Activated naive CD8-positive, alpha-beta T cell treated with anti-CD3 and anti-CD28 coated beads, Interleukin-2, amount 50 U/mL, for 24 hours (primary cell): ENCODE measurements at places on chromosomes 7 and 10.

DNA sequence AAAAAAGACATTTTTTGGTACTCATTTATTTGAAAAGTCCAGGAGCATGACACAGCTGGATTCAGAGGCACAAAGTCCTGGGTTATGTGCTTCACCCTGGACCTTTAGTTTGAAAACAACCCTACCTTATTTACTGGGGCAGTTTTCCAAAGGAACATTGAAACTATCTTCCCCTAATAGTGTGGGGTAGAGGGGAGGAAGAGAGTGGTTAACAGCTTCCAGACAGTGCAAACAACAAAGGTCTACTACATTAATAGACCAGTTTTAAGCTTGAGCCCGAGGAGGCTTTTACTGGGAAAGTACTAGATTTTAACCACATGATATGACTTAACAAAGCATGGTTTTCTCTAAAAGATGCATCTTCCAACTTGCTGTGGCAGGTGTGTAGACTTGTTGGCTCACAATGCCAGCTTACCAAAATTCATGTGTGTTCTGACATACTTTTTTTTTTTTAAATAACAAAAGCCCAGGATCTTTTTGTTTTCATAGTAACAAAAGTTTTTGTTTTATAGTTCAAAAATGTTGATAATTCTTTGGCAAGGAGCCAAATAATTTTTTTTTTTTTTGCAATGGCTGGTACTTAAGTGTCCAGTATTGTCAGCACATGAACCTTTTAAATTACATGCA, 1.8 kb downstream of the GSTO1 start:
- H3K4me3 ChIP-seq: peak overlapping the region; percentile 90
- H3K27me3 ChIP-seq: no peaks in the 10 kb centered on the region
- H3K36me3 ChIP-seq: peaks cover 61% of the 10 kb centered on the region
- peak overlapping the region; percentile 95 for H3K27ac ChIP-seq
- DNase-seq: no peak
- H3K4me1 ChIP-seq: peaks cover 74% of the 10 kb centered on the region

- H3K36me3 ChIP-seq: no peaks in the 10 kb centered on the region
- H3K4me3 ChIP-seq: no peak overlapping the region
- H3K4me1 ChIP-seq: peaks cover 4% of the 10 kb centered on the region
- H3K27ac ChIP-seq: no peak overlapping the region
Measured at GRCh38 chr10:98309366-98310355, 41.7 kb upstream of the LOXL4 start.

- H3K4me1 ChIP-seq: no peaks in the 10 kb centered on the region
- H3K4me3 ChIP-seq: no peak overlapping the region
- no peak for DNase-seq
- peaks cover 3% of the 10 kb centered on the region for H3K27me3 ChIP-seq
- H3K27ac ChIP-seq: no peak overlapping the region
Measured at GRCh38 chr10:44245601-44245938, 139.3 kb downstream of the CXCL12 start.

DNA sequence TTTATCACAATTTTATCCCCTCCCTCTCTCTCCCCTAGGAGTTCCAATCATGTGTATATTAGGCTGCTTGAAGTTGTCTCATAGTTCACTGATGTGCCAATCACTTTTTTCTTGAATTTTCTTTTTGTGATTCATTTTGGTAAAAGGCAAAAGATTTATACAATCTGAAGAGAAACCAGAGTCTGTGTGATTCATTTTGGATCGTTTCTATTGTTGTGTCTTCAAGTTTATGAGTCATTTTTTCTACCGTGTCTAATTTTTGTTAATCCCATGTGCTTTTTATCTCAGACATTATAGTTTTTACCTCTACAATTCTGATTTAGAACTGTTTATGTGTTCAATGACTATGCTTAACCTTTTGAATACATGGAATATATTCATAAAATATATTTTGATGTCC, 483.9 kb upstream of the AUTS2 start:
- no peak overlapping the region for H3K27ac ChIP-seq
- H3K4me3 ChIP-seq: no peak overlapping the region
- H3K36me3 ChIP-seq: no peaks in the 10 kb centered on the region
- no peak for DNase-seq
- no peaks in the 10 kb centered on the region for H3K4me1 ChIP-seq

- H3K36me3 ChIP-seq: no peaks in the 10 kb centered on the region
- no peak for DNase-seq
Measured at GRCh38 chr7:34486371-34486770, 171.6 kb upstream of the NPSR1 start.

DNA sequence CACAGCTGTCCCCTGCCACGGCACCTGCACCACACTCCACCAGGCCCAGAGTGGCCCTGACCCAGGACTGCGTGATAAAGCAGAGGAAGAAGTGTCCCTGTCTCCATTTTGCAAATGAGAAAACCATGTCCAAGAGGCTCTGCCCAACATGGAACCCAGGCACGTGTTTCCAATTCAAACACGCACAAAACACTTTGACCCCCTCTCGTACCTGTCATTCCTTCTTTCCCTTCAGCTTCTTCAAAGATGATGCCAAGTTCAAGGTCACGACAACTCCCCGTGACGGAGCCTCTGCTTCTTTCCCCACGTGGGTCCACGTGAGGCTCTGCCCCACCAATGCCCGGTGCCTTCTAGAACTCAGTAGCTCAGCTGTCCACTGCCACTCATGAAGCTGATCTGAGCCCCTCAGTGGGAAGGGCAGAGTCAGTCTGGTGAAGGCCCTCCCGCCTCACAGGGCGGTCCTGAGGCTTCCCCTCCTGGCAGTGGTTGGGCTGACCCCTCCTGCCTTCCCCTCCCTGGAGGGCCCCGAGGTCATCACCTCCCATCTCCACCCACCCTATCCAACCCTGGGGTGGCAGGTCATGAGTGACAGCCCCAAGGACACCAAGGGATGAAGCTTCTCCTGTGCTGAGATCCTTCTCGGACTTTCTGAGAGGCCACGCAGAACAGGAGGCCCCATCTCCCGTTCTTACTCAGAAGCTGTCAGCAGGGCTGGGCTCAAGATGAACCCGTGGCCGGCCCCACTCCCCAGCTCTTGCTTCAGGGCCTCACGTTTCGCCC, 19.0 kb downstream of the CALML5 start:
- H3K4me1 ChIP-seq: peaks cover 11% of the 10 kb centered on the region
- peak overlapping the region; percentile 18 for H3K4me3 ChIP-seq
- no peak for DNase-seq
- H3K27ac ChIP-seq: no peak overlapping the region
- no peaks in the 10 kb centered on the region for H3K36me3 ChIP-seq
- no peaks in the 10 kb centered on the region for H3K27me3 ChIP-seq

DNA sequence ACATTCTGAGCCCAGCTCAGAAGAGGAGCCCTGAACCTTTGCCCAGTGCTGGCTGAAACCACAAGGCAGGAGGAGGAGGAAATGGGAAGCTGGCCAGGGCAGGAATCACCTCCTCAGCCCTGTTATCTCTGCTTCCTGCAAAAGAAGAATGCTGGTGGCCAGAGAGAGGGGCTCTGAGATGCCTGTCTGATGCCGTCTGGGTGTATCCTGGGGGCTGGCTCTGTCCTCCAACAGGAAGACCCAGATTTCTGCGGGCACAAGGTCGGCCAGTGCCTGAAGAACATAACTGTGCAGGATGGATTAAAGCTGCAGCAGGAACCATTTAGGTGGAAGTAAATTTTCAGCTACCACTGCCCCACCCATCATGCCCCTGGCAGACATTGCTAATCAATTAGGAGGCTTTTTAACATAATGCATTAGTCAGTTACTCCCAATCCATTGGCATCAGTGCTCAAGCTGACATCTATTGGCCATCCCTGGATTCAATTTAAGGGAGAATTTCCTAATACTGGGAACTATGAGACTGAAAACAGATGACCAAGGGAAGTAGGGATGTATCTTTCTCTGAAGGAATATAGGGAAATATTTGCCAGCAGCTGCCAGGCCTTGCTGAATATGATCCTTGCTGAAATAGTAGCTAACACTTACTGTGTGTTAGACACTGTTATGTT, 67.7 kb downstream of the COL13A1 start:
- no peaks in the 10 kb centered on the region for H3K27me3 ChIP-seq
- no peak overlapping the region for H3K4me3 ChIP-seq

GRCh38 chr10:28328346-28328745, 25.5 kb upstream of the MPP7 start:
- no peaks in the 10 kb centered on the region for H3K36me3 ChIP-seq
- DNase-seq: no peak
- H3K27ac ChIP-seq: peak overlapping the region; percentile 12
- peaks cover 66% of the 10 kb centered on the region for H3K4me1 ChIP-seq
- no peak overlapping the region for H3K4me3 ChIP-seq

DNA sequence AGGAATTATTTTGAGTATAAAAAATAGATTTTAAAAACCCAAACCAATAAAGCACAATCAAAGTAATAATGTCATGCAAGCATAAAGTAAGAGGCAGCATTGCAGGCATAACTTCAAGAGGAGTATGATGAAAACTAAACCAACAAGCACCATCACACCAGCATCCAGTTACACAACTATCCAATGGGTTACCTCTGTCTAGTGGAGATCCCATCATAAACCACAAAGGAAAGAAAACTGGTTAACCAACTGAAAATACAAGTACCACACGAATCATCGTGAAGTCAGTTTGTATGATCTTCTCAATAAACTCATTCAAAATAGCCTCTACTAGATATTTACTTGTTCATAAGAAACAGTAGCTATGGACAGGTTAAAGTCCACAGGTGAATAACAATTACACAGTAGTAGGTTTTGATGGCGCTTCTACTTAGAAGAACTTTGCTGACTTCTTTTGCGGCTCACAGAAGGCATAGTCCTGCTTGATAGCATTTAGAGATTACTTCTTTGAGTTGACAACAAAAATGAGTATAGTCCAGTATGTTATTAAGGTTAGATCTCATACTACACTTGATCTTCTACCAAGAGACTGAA, 116.6 kb downstream of the MICU1 start:
- no peak overlapping the region for H3K4me3 ChIP-seq
- no peak overlapping the region for H3K27ac ChIP-seq
- no peak for DNase-seq
- H3K27me3 ChIP-seq: no peaks in the 10 kb centered on the region
- peaks cover 20% of the 10 kb centered on the region for H3K36me3 ChIP-seq
- H3K4me1 ChIP-seq: no peaks in the 10 kb centered on the region

DNA sequence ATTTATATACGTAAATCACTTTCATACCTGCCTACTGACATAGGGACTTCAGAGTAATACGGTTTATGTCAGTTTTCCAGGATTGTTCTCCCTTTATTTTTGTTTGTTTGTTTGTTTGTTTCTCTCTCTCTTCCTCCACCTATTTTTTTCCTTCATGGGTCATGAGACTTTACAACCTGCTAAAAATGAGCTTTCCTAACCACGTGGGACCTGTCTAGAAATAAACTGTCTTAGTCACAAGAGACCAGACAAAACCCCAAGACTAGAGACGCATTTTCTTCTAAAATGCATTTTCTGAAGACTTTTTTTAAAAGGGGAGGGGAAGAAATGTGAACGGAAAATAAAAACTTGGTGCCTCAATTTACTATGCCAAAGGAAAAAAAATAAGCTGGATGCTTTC, 41.1 kb upstream of the FIGNL1 start:
- H3K27ac ChIP-seq: no peak overlapping the region
- no peak overlapping the region for H3K4me3 ChIP-seq
- DNase-seq: no peak
- H3K36me3 ChIP-seq: no peaks in the 10 kb centered on the region

DNA sequence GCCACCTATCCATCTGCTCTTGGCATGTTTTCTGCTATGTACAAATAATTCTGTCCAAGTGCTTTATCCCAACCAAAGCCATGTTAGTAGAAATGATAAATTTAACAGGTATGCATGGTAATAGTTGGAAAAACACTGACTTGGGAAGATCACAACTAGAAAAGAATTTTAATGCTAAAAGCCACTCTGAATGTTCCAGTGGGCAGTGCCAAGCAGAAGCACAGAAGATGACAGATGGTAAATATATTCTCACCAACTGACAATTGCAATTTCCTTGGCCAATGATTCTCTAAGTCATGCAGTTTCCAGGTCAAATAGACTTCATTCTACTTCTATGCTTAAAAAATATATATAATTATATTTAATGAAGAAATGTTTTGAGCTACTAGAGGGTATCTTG, 83.6 kb upstream of the SEMA3C start:
- H3K27ac ChIP-seq: no peak overlapping the region
- H3K4me1 ChIP-seq: no peaks in the 10 kb centered on the region
- H3K27me3 ChIP-seq: no peaks in the 10 kb centered on the region
- no peak for DNase-seq

DNA sequence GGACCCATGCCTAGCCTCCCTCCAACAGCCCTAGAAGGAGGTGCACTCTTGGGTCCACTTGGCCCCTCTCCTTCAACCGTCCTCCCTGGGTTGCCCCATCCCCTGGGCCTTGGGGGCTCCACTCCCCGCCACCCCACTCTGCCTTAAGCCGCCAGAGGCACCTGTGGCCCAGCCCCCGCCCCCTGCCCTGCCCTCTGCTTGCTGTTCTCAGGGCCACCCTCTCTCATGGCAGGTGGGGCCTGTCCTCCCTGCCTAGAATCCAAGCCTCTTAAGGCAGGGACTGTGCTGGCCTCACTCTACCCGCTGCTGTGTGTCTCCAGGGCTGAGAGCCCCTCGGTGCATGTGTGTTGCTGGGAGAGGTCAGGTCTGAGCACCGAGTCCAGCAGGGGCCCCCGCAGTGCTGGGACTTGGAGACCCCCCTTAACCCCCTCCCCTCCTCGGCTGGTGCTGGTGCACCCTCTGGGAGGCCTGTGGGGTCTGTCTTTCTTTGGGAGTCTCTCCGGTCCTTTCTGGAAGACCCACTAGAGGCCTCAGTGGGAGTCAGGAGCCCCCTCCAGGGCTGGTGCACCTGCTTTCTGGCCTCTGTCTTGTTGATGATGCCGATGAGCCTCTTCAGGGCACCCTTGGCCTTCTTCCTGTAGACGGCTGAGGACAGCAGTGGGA, 43.8 kb downstream of the CFAP46 start:
- no peak overlapping the region for H3K27ac ChIP-seq
- H3K4me1 ChIP-seq: no peaks in the 10 kb centered on the region
- H3K27me3 ChIP-seq: peaks cover 35% of the 10 kb centered on the region

DNA sequence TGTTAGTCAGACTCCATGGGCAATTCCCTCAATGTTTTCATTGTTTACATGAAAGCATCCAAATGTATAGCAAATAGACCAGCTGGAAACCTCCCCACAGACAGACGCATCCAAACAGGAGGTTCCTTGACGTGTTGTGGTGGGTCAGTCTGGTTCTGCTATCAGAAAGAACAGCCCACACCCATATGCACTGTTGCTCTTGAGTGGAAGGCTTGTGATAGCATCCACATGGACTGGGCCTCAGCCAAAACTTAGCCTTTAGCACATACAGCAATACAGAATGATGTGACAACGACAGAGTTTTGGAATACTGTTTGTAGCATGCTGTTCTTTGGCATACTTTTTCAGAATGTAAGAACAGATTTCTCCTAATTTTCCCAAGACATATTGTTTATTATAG, 299.2 kb upstream of the ETV1 start:
- H3K27ac ChIP-seq: no peak overlapping the region
- H3K27me3 ChIP-seq: no peaks in the 10 kb centered on the region
- no peak overlapping the region for H3K4me3 ChIP-seq
- DNase-seq: no peak
- H3K36me3 ChIP-seq: no peaks in the 10 kb centered on the region

GRCh38 chr7:48875045-48875916, 49.1 kb upstream of the CDC14C start:
- no peak overlapping the region for H3K27ac ChIP-seq
- no peak for DNase-seq
- no peaks in the 10 kb centered on the region for H3K36me3 ChIP-seq
- no peaks in the 10 kb centered on the region for H3K4me1 ChIP-seq

- no peaks in the 10 kb centered on the region for H3K36me3 ChIP-seq
- no peak within 1 kb of the TSS for H3K27ac ChIP-seq
- peaks cover 59% of the 10 kb centered on the region for H3K27me3 ChIP-seq
- DNase-seq: peak; percentile 27
- H3K4me3 ChIP-seq: peak within 1 kb of the TSS; percentile 24
- peaks cover 4% of the 10 kb centered on the region for H3K4me1 ChIP-seq
Measured at GRCh38 chr10:103276896-103277712, at the start of gene INA. Gene INA, plus strand, starts transcription at chr10:103277138. Its CDS starts 74 bp downstream, at chr10:103277212.
